ENCODE measurements at places on chromosomes 1 and 21. TPM values are rescaled to one million over a fixed set of nuclear protein-coding genes. Genes with fewer than 3 reads are reported as not detected.

The SOD1 gene
- total RNA-seq, result 223 TPM

- no peak overlapping the region for H3K4me3 ChIP-seq
- H3K4me1 ChIP-seq, result no peaks in the 10 kb centered on the region
- H3K27me3 ChIP-seq, result no peaks in the 10 kb centered on the region
- no peak overlapping the region for H3K27ac ChIP-seq
- DNase-seq, result no peak
Observed at GRCh38 chr1:13829152-13829769, 129.3 kb downstream of the PRDM2 start.

DNA sequence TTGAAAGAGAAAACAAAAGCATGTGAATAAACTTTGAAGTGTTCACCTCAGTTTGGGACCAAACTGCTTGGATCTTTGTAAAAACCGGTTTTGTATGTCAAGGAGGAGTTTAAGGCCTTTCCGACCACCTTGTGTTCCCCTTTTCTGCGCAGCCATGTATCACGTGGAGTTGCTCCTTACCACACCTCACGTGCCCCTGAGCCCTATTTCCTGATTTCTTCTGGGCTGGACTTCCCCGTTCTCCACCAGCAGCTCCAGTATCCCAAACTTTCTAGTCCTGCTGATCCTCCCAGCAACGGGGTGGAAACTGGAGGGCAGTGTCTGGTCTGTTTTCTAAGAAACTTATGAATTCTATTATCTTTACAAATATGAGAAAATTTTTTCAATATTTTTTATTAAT lies 1.6 kb upstream of the SH3D21 start:
- no peak for DNase-seq
- H3K4me1 ChIP-seq, result peaks cover 32% of the 10 kb centered on the region
- no peak overlapping the region for H3K27ac ChIP-seq
- no peak overlapping the region for H3K4me3 ChIP-seq

DNA sequence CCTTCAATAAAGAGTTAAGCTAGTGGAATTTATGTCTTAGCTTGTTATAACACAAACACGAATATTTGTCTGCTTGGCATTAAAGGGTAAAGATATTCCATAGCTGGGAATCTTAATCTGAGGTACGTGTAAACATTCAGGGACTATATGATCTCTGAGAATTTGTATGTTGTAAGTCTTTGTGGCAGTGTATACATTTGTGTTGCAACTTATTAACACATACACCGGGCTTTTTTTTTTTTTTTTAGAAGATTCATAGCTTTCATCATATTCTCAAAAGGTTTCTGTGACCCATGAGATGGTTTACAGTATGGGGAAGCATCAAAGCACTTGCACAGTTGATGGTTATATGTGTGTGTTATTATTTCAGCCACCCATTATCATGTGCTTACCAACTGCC lies 3.0 kb downstream of the GGPS1 start:
- H3K4me1 ChIP-seq, result peaks cover 20% of the 10 kb centered on the region
- no peak overlapping the region for H3K4me3 ChIP-seq
- DNase-seq, result no peak
